ENCODE measurements at places on chromosomes 2 and 18.

DNA sequence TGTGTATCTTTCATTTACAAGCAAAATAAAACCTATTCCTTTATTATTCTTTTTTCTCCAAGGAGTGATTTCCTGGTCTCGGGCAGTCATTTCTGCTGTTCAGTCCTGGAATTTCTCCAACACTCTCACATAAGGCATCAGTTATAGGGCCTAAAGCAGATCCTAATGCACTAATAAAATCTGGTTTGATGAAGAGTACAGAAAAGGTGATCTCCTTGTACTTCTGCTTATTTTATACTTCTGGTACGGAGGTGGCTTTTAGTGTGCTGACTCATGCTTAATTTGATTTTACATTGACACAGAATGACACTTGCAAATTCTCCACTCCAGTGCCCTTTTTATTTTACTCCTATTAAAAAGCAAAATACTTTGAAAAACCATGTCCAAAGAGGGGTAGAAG is 157.4 kb downstream of the DOK6 start:
- DNase-seq: no peak

DNA sequence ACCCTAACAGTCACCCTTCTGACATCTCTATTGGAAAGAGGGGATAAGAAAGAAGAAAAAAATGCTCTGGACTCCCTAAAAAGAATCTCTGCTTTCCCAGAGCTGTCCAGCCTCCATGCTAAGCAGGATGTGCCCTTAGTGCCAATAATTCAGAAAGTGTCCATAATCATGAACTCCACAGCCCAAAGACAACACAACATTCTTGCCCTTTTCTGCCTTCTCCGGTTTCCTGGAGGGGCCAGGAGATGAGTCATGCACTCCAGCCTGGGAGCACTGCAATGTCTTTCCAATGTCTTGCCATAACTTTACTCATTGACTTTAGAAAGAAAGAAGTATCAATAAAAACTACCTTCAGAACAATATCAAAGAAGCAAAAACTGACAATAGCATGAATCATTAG is 44.0 kb downstream of the KLF7 start:
- no peak for DNase-seq

GRCh38 chr2:85506768-85507181 is 32.2 kb upstream of the MAT2A start:
- no peak for DNase-seq

DNA sequence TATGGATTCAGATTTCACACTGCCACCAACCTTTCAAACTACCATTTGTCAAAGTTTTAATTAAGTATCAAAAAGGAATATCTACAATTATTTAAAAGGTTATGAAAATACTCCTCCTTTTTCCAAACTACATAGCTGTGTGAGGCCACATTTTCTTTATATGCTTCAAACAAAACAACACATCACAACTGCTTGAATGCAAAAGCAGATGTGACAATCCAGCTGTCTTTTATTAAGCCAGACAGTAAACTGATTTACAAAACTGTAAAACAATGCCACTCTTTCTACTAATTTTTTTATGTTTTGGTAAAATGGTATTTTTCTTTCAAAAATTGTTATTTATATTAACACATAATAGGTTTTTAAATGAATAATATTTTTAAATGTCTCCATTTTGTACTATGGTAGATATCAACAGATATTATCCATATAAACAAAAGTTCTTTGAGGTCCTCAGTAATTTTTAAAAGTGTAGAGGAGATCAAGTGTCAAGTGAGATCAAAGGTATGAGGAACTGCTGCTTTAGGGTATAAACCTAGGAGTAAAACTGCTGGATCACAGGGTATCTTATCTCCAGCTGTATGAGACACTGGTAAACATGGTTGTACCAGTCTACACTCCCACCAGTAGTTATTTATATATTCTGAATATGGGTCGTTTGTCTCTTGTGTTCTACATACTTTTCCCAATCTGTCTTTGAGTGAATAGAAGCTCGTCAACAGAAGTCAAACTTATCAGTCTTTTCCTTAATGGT is 68.8 kb upstream of the SERTAD2 start:
- no peak for DNase-seq

- no peak for DNase-seq
Measured at GRCh38 chr2:229475778-229476177, 204.7 kb upstream of the PID1 start.

GRCh38 chr2:27356056-27356381 is 545 bp downstream of the GTF3C2 start:
- DNase-seq: no peak

DNA sequence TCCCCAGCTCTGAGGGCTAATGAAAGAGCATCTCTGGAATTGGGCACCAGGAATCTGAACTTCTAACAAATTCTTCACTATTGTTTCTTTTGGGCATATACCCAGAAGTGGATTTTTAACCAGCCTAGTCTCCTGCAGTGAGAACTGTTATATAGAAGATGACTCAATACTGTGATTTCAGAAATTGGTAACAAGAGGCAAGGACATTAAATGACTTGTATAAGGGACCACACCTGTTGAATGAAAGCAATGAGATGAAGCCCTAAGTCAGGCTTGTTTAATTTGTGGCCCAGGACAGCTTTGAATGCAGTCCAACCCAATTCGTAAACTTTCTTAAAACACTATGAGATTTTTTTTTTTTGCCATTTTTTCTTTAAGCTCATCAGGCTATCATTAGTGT is 57.9 kb downstream of the EPC2 start:
- DNase-seq: no peak

- DNase-seq: no peak
Measured at GRCh38 chr2:186717320-186718007, 23.6 kb downstream of the FAM171B start.

- no peak for DNase-seq
Measured at GRCh38 chr18:52334896-52335295, 5.1 kb upstream of the DCC start.

DNA sequence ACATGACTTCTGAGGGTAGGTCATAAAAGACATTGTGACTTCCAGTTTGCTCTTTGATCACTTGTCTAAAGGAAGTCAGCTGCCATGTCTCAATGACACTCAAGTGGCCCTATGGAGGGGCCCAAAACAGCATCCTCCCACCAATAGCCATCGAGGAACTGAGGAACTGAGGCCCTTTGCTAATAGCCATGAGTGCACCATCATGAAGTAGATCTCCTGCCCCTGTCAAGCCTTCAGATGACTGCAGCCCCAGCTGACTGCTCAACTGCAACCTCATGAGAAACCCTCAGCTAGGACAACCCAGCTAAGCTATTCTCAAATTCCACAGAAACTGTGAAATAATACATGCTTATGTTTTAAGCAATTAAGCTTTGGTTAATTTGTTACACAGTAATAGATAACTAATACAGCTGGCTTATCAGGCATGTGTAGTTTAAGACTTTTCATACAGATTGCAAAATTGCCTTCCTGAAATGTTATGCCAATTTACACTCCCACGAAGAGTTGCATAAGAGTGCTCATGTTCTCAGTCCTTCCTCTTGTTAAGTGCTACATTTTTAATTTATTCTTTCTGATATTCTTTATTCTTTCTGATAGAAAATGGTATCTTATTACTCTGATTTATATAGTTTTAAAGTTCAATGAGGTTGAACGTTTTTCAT is 105.6 kb upstream of the NDUFV2 start:
- no peak for DNase-seq

DNA sequence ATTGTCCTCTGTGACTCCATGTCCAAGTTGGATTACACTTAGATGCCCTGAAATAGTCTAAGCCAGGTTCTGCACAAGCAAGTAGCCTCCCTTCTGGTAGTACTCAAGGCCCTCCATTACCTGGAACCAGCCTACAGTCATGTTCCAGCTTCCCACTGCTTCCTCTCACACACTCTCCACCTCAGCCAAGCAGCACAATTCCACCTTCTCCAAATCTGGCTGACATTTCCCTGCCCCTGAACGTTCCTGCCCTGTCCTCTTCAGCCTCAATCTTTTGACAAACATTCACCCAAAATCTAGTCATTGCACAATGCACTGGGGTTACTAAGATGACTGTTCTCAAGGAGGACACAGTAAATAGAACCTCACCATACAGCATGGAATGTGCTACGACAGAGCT is 95.3 kb upstream of the KLHL29 start:
- no peak for DNase-seq

DNA sequence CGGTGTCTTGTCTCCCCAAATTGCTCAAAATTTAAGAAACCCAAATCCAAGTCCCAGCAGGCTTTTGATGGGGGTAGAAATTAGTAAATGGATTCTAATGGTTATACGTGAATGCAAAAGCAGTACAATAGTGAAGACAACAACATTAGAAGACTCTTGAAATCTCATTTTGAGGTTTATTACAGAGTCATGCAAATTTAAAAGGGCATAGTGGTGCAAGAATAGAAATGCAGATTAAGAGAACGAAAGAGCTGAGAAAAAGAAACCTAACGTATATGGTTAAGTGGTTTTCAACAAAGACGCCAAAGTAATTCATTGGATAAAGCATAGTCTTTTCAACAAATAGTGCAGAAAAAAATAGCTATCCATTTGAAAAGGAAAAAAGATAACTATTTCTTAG is 33.2 kb upstream of the CXXC1 start:
- no peak for DNase-seq

- DNase-seq: no peak
Measured at GRCh38 chr2:30425326-30425725, 21.7 kb upstream of the LCLAT1 start.

GRCh38 chr2:55365303-55365702 is 54.4 kb downstream of the CCDC88A start:
- DNase-seq: no peak

DNA sequence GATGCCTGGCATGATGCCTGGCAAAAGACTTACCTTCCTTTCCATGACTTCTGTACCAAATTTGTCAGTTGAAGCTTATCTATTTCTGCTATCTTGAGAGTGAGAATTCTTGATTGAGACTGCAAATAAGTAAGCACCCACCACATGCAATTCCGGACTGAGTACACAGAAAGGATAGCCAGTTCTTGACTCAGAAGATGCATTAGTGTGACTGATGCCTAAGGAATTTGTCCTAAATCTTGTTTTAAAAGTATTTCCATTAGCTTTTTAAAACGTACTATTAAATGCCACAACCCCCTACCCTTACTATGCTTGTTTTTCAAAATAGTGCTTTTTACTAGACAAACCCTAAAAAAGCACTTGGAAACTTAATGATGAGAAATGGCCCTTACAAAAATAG is 545 bp downstream of the MPP4 start:
- no peak for DNase-seq

DNA sequence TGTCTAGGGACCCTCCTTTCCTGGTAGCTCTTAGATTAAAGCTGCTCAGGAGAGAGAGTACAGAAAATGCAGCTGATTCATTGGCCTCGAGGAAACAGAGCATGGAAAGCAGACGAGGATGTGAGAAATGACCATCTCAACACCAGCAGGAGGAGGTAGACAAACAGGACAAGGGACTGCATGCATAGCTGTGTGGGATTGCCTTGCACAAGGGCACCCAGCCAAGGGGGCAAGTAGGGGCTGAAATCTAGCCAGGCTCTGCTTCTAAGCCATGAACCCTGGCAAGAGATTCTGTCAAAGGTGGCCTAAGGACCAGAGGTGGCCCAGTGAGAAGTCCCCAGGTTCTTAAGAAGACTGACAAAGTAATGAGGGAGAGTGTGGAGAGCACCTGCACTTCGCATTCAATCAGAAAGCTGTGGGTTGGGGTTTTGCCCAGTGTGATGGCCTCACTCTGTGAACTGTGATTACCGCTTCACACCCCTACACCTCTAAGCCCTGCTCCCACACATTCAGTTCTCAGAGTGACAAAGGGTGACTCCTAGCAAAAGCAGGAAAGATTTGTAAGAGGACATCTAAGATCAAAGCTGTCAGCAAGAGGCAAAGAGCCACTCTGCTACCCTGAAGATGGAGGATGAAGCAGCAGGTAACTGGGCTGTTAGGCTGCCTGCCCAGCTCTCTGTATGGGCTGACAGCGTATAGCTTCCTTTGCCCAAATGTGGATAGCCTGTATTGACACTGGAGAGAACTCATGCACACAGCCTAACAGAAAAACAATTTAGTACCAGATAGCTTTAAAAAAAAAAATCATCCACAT is 151.3 kb upstream of the PELI1 start:
- no peak for DNase-seq

DNA sequence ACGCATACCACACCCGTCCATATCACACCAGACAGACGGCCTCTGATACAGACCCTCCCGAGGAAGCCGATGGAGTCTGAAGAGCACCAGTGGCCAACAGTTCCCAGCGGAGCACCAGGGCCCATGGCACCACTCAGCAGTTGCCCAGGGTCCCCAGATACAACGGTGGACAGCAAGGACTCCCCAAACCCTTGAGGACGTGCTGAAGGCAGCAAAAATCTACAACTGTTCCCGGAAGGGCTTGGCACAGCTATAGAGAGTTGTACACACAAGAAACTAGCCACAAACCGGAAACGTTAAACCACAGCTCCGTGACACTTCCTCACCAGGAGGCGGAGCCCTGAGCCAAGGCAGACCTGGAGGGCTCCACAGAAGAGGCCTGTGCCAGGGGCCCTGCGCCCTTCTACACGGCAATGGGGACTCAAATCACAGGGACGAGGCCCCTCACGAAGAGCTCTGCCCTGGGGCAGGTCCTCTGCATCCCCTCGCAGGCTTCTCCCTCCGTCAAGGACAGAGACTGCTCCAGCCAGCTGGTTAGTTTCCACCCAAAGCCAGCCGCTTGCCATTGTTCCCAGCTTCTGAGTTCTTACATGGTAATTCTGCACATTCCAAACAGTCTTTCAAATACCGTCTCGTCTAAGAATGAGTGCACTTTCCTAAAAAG is 133.4 kb downstream of the HDAC4 start:
- DNase-seq: peak; percentile 65

- no peak for DNase-seq
Measured at GRCh38 chr2:105812180-105813044, 67.7 kb downstream of the NCK2 start.

DNA sequence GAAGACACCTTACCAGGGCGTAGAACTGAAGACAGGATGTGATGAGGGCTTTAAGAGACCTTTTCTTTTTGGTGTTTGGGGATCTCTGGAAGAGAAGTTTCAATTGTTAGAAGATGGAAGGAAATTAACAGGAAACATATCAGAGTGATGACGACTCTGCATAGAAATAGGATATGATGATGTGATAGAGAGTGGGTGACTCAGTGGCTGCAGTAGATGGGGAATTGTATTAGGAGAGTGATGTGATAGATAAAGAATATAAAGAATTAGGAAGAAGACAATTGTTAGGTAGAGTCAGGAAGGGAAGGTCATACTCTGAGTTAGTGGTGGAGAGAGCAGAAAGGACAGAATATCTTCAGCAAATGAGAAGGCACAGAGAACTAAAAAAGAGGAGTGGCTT is 593.9 kb downstream of the NYAP2 start:
- DNase-seq: no peak

DNA sequence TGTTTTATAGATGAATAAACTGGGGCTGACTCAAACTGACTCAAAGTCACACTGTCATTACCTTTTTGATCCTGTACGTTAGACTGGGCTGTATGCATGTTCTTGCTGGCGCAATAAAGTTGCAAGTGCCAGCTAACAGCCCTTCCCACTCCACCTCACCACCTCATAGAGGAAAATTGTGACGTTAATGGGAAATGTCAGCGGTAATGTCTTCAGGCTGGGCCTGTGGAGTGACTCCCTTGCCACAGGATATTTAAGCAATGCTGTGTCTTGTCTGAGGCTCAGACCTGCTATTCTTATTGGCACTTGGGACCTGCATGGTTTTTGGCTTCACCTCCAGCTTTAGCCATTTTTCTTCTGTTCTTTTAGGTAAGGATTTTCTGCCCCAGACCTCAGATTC is 25.2 kb upstream of the CASP10 start:
- no peak for DNase-seq

GRCh38 chr2:77831471-77831870 is 309.3 kb upstream of the LRRTM4 start:
- no peak for DNase-seq

GRCh38 chr2:17976871-17977746 is 98.6 kb downstream of the KCNS3 start:
- no peak for DNase-seq

All from activated naive CD4-positive, alpha-beta T cell (primary cell).